ENCODE measurements at places on chromosomes 13 and 19. TPM values are rescaled to one million over a fixed set of nuclear protein-coding genes. Genes with fewer than 3 reads are reported as not detected.

Gene ZNF625
- total RNA-seq = 4.0 TPM

Gene TEX101
- total RNA-seq = not detected

Gene SIRT6
- total RNA-seq = 12.9 TPM

Gene PRKD2
- 7.9 TPM for total RNA-seq

Gene SUGP1
- 44.7 TPM for total RNA-seq

Gene ITGBL1
- total RNA-seq = 2.2 TPM

Gene MEF2B
- 0.49 TPM for total RNA-seq

Gene SDHAF1
- total RNA-seq = 10.3 TPM

Gene LHFPL6
- 51.4 TPM for total RNA-seq

Gene ZNF66
- total RNA-seq = 0.91 TPM

Gene NANOS3
- 1.3 TPM for total RNA-seq

Gene DNAJC3
- total RNA-seq = 31.5 TPM

Gene PRRG2
- 0.88 TPM for total RNA-seq

Gene CGB7
- not detected for total RNA-seq

Gene TMC4
- total RNA-seq = 2.2 TPM

Gene C19orf38
- 0.47 TPM for total RNA-seq

Gene HMG20B
- total RNA-seq = 34.8 TPM

Gene TEX26
- total RNA-seq = not detected

Gene FPR2
- total RNA-seq = 0.74 TPM

Gene KLK3
- total RNA-seq = not detected

Gene CYP2A13
- total RNA-seq = not detected

Gene ARRDC2
- 16.6 TPM for total RNA-seq

Gene CYP4F2
- not detected for total RNA-seq

Gene MIER2
- total RNA-seq = 15.9 TPM

All from left ventricle myocardium inferior (tissue), 1 donor.